ENCODE measurements at places on chromosomes 13 and 19.
A peak's percentile ranks its signal among the peaks of the same experiment; 100 is the strongest.

DNA sequence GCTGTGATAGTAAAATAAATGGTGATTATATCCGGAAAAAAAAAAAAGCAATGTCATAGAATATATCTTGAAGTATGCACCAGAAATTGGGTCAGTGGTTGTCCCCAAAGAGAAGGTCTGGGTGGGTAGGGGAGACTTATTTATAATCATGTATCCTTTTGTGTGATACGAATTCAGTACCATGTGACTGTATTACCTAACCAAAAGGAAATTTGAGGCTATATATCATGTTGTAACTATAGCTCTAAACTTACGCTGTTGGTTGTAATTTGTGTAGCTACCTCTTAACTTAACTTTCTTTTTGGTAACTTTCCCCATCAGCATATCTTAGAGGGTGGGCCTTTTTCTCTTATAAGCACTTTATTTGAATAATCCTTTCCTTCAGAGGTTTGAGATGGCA is 25.2 kb upstream of the KCTD4 start:
- no peak for DNase-seq

GRCh38 chr13:42820451-42820850 is 39.1 kb downstream of the FAM216B start:
- DNase-seq = no peak

- DNase-seq = no peak
These were observed 53.9 kb upstream of the CEACAM21 start for GRCh38 chr19:41521931-41522555.

- DNase-seq = no peak
These were observed 13.6 kb upstream of the LATS2 start for GRCh38 chr13:21075011-21075378.

GRCh38 chr19:46497773-46498172 is 2.1 kb upstream of the PNMA8B start:
- no peak for DNase-seq

GRCh38 chr13:75670496-75670895 is 34.4 kb downstream of the LMO7 start:
- DNase-seq = no peak

- DNase-seq = no peak
These were observed 122.4 kb downstream of the TUBA3C start for GRCh38 chr13:19059016-19059780.

GRCh38 chr13:98528663-98529064 is 48.2 kb downstream of the STK24 start:
- no peak for DNase-seq

DNA sequence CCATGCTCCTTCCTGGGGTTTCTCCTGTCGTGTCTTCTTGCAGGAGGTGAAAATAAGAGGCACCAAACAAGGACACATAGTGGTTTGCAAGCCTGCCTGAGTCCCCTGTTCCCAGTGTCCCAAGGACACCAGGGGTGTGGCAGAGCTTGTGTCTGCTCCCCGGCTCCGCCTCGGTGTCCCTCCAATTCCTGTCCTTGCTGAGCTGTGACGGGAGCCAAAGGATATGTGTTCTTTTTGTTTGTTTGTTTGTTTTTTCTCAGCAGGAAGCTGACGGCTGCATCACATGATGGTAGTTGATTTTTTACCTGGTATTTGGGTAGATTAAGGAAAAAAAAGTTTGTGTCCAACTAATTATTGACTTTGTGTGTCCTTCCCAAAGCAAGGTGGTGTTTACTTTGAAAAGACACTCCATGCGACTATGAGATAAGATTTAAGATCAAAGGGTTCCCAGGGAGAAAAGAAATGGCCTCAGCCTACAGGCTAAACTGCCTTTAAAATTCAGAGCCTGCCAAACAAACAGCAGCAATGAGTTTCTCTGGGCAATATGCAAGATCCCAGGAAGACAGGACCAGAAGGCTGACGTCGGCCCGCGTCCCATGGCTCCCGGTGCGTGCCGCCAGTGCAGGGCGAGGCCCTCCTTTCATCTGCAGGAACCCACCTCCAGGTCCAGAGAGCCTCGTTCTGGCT is 50.8 kb upstream of the XPO4 start:
- no peak for DNase-seq

- DNase-seq = no peak
These were observed 96.2 kb upstream of the RFC3 start for GRCh38 chr13:33721724-33722123.

GRCh38 chr13:95564733-95565291 is 12.3 kb downstream of the CLDN10 start:
- DNase-seq = no peak

- DNase-seq = no peak
These were observed 696.2 kb upstream of the GPC6 start for GRCh38 chr13:92530364-92530763.

DNA sequence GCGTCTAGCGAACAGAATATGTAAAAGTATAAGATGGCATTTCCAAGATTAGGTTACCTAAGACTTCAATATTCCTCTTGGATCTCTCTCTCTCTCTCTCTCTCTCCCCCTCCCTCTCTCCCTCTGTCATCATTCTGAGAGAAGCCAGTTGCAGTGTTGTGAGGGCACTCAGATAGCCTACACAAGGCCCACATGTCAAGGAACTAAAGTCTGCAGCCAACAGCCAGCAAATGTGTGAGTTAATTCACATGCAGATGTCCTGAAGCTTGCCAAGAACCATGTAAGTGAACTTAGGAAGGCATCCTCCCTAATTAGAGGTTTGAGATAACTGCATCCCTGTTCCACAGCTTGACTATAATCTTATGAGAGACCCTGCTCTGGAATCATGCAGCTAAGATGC is 822.9 kb upstream of the PRR20A start:
- DNase-seq = peak; percentile 27

DNA sequence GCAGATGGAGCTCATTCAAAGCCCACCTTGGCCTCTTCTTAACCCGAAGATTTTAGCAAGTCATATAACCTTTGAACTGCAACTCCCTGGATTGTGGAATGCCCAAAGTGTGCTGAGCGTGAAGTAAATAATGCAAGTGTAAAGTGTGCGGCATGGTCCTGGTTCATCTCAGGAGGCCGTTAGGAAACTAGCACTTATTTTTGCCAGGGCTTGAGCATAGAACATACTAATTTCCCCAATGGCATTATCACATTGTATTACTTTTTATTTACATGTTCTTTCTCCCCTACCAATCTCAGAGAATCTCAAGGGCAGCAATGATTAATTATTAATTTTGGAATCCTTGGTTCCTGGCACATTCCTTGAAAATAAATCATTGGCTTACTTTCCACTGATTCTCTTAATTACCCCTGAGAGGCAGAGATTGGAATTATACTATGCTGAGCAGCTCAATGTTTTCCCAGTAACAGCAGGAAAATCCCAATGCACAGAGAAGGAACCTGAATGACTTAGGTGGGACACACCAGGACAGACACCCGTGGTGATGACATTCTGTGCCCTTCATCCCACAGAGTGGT is 128.8 kb upstream of the GJB6 start:
- DNase-seq = no peak
